ENCODE measurements at places on chromosomes 13 and 19.

- no peak for DNase-seq
These were observed 2.7 kb downstream of the SIX5 start for GRCh38 chr19:45766296-45766868.

- no peak for DNase-seq
These were observed 174.5 kb downstream of the USP12 start for GRCh38 chr13:26996965-26997752.

DNA sequence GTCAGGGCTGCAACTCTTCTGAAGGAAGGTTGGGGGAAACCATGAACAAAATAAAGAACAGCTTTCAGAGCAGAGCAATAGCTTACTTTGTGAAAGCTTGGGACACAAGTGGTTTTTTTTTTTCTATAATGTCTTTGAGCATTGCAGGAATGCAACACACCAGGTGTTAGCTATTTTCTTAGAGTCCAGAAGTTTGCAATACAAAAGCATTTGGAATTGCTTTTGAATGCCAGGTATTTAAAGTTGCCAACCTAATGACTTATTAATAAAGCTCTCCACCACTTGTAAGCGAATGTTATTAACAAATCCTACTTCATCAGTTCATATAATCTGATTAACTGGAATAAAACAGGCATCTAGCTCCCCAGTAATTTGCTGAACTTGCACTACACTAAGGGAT is 172.6 kb downstream of the NUFIP1 start:
- DNase-seq = no peak

DNA sequence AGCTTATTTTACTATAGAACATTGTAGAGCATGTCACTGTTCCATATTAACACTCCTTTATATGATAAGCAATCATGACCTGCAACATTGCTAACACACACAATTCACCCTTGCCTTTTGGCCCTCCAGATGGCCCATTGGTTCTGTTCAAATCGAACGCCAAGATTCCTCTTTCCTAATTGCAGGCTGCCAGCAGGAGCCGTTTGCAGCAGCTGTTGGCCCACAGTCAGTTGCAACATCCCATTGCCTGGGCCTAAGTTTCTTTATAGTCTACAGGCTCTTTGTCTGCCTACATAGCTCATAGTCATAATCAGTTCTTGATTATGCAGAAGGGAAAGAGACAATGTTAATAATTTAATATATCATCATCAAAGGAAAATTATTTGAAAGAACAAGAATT is 37.6 kb downstream of the KCTD12 start:
- no peak for DNase-seq

- DNase-seq = no peak
These were observed 342.6 kb downstream of the MTUS2 start for GRCh38 chr13:29162638-29163235.

DNA sequence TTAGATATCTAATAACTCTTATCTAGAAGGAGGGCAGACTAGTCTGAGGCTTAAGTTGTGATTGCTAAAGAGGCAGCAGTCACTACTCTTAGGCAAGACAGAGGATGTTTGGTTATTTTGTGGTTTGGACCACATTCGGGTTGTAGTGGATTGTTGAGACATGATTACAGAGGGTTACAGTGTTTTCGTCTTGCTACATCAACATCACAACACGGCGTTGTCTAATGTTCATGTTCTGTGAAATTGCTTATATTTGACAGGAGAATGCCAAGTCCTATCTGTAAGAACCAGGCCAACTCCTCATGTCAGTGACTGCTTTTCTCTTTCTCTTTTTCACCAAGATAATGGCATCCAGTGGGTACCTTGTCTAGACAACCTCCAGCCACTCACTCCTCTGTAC is 16.8 kb upstream of the TM9SF2 start:
- no peak for DNase-seq

GRCh38 chr13:98223741-98224140 is 46.7 kb upstream of the RNF113B start:
- DNase-seq = no peak

DNA sequence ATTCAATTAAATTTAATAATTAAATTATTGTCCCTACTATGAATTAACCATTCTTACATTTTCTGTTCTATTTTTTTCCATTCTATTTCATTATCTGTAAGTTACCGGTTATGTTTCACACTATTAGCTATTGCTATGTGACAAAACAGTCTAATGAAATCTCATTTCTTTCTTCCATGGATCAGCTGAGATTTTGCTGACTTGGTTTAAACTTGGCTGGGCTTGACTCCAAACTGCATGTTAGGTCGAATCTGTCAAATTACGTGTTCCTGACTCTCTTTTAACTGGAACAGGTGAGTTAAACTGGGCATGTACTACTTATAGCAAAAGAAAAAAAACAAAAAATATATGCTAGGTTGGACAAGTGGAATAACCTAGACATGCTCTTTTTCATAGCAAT is 1464.4 kb downstream of the OLFM4 start:
- no peak for DNase-seq

GRCh38 chr19:7534531-7535046 is 928 bp upstream of the PNPLA6 start:
- DNase-seq = no peak

DNA sequence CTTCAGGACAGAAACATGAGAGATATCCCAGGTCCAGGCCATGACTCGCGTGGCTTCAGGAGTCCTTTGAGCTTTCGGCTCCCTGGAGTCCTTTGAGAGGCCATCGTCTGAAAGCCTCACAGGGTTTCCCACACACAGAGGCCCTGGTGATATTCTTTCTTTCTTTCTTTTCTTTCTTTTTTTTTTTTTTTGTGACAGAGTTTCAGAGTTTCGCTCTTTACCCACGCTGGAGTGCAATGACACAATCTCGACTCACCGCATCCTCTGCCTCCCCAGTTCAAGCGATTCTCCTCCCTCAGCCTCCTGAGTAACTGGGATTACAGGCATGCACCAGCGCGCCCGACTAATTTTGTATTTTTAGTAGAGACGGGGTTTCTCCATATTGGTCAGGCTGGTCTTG is 5.5 kb downstream of the SIN3B start:
- DNase-seq = no peak

- DNase-seq = no peak
These were observed 68.2 kb downstream of the ARHGAP35 start for GRCh38 chr19:46928951-46929350.

GRCh38 chr13:95643936-95644598 is 439 bp downstream of the DZIP1 start:
- no peak for DNase-seq

GRCh38 chr13:95002126-95002525 is 289.8 kb upstream of the SOX21 start:
- no peak for DNase-seq
